ENCODE measurements at places on chromosomes 6 and 20.

DNA sequence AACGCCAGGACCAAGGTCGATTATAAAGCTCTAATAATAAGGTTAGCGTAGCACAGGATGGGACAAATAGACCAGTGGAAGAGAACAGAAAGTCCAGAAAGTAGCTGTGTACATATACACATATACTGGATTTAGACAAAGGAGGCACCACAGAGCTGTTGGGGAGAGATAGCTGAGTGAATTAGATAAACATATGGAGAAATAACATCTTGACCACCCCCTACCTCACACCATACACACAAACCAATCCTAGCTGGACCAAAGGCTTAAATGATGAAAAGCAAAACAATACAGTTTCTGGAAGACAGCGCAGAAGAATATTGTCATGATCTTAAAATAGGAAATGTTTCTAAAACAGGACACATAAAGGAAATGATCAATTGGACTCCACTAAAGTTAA is 112.9 kb downstream of the PXDC1 start:
- DNase-seq: no peak

DNA sequence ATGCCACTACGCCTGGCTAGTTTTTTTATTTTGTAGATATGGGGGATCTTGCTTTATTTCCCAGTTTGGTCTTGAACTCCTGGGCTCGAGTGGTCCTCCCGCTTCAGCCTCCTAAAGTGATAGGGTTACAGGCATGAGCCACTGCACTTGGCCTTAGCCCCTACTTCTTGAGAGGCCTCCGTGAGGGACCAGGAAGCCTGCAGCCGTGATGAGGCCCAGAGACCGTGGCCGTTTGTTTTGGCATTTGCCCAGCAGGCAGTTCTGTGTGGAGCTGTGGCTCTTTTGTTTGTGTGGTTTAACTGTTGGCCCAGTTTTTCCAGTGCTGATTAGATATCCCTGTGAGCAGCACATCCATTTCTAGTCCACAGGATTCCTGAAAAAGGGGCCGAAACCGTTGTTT is 39.8 kb downstream of the SRSF3 start:
- DNase-seq: no peak

GRCh38 chr20:48131581-48131980 is 346.3 kb upstream of the SULF2 start:
- DNase-seq: no peak

GRCh38 chr6:17450832-17451231 is 57.4 kb downstream of the CAP2 start:
- no peak for DNase-seq

DNA sequence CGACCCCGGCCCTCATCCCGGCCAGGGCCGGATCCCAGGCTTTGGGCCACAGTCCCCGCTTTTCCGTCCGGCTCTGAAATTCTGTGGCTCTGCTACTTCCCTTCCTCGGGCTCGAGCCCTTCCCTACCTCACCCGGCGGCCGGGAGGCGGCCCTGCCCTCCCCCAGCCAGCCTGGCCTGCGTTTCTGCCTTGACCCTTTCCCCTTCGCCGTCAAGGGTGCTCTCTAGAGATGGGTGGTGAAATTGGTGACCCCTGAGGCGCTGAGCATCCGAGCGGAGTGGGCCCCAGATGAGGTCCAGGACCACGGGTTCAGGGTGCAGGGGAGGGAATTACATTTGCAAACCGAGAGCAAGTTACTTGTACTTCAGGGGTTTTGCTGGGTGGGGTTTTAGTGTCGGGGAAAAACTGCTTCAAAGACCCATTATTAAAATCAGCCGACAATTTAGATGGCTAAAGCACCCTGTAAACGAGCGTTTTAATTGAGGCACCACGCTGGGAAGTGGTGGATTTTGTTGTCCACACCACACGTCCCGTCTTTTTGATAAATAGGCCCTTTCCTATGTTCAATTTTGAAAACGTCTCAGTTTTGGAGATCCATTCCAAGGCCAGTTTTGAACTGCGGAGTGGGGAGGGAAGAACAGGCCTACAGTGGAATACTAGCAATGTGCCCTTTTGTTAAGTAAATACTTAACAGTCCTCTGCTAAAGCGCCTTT is 9.9 kb downstream of the TFAP2A start:
- DNase-seq: no peak
